ENCODE measurements at places on chromosomes 1 and 21.
A peak's percentile ranks its signal among the peaks of the same experiment; 100 is the strongest.

DNA sequence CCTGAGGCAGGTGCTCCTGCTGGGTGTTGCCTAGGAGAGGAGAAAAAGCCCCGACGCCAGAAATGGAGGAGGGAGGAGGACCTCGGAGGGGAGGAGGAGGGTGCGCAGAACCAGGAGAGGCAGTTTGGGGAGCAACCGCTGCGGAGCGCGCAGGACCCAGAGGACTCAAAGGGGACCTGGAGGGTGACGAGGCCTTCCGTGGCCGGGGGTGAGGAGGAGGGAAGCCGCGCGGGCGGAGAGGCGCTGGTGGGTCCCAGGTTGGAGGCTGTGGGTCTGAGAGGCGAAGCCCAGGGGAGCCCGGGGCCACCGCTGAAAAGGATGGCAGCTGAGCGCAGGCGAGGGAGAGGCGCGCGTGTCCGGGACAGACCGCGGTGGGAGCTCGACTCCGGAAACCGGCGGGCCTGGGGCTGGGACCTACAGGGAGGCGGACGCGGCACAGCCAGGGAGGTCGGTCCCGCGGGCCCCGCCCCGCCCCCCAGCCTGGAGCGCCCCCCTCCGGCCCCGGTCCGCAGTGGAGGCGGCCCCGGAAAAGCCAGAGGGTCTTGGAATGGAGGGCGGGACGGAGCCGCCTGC, 15.1 kb downstream of the RNF223 start:
- no peak for DNase-seq

DNA sequence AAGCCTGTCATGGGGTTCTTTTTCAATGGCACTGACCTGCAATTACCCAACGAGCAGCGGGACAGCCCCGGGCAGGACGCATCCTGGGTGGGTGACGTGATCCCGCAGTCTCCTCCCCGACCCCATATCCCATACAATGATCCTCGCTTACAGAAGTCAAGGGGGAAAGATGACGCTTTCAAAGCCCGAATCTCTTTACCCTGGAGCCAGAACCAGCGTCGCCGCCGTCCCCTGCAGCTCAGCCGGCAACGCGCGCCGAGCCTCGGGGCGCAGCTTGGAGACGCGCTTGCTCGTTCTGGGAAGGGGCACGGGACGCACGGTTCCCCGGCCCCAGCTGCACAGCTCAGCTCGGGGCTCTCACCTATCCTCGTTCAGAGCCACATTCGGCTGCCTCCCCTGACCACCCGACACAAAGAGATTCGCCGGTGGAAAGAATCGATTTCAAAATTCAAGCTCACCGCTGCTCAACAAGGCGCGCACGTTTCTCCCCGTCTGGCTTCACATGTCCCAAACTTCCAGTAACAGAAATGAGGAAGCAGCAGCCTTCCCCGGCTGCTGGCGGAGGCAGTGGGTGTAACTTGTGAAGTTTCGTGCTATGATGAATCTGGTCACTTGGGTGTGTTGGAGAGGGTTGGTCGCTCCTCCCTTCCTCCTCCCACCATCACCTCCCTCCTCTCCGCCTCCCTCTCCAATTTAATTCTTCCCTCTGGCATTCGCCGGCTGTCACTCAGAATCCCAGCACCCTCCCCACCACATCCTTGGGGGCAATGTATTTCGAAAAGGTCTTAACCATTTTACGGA, at the start of gene TIAM1:
TIAM1 (minus strand) TSS at position 582 of the 801 bp plus-strand sequence. CDS start 77,289 bp downstream, outside the sequence.
- no peak for DNase-seq

DNA sequence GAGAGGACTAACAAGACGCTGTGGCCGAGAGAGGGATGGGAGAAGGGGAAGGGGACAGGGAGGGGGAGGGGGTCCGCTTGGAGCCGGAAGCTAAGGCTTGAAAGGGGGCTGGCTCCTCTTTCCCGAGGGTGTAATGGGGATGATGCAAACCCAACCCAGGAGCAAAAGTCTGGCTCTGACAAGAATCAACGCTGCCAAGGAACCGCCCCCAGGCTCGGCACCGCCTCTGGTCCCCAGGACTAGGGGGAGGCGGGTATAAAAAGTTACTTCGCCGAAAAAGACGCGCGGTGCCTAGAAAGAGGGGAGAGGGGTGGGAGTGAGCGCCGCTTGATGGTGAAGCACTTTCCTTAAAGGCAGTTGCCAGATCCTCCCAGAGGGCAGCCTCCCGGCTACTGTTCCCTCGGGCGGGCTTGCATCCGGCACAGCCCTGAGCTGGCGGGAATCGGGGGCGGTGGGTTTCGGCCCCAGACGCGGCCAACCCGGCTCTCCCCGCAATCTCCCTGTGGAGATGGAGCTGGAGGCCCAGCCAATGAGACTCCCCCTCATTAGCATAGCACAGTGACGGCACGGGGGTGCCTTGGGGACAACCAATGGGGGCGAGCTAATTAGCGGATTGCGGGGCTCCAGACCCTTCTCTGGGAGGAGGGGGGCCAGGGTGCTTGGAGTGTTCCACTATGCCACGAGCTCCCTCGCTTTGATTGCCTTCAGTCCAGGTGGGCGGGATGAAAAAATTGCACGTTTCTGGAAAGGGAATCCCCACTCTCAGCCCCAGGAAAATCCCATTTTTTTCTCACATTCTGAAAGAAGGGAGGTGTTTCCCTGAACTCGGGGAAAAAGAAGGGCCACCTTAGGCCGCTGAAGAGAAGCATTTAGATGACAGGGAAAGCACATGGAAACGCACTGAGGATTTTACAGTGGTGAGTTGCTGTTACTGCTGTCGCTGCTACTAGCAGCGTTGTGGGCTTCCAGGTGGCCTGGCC, at the start of gene KCNT2:
KCNT2 (minus strand) TSS at position 51 of the 980 bp plus-strand sequence. CDS start 131 bp downstream, outside the sequence.
- DNase-seq, result peak; percentile 4

GRCh38 chr1:101957771-101958170, 39.0 kb downstream of the OLFM3 start:
- no peak for DNase-seq

- no peak for DNase-seq
Measured at GRCh38 chr1:180433873-180434272, 68.5 kb downstream of the ACBD6 start.

DNA sequence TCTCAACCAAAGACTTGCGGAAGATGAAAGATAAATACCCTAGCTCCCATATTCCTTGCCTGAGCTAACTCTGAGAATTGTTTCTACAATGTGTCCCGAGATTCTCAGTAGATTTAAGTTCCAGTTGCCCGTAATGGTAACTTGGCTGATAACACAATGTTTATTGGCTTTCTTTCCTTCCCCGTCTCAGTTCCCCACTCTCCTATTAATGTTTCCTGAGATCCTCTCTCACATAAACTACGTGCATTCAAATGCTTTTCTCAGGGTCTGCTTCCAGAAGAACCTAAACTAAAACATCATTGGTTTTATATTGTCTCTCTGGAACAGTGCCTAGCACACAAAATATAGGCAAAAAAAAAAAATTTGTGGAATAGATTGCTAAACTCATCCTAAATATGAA, 794.2 kb upstream of the ADGRL2 start:
- no peak for DNase-seq

DNA sequence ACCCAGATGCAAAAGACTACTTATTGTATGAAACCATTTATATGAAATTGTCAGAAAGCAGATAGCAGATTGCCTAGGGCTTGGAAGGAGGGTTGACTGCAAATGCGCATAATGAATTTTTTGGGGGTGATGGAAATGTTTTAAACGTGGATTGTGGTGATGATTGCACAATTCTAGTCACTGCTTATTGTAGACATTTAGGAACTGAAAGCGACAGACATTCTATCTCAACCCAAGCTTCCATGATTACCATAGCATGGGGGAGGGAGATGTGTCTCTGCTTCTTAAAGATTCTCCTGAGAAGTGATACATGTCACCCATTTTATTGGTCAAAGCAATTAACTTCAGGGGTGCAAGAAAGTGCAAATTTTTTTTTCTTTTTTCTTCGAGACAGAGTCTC, 2.8 kb upstream of the MTF2 start:
- no peak for DNase-seq

DNA sequence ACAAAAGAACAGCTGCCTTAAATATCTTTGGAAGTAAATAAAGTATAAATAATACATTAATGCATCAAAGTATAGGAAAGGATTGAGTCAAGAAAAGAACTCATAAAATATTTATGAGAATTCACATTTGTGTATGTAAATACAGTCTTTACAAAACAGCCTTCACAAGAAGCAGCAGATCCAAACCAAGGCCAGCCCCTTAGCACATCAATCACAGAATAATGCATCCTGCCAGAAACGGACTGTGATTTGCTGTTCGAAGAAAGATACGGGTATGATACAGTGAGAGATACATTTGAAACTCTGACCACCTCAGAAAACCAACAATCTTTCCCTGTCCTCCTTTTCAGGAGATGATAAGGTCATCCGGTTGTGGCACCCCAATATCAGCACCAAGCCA, 70.9 kb downstream of the WDR64 start:
- no peak for DNase-seq

DNA sequence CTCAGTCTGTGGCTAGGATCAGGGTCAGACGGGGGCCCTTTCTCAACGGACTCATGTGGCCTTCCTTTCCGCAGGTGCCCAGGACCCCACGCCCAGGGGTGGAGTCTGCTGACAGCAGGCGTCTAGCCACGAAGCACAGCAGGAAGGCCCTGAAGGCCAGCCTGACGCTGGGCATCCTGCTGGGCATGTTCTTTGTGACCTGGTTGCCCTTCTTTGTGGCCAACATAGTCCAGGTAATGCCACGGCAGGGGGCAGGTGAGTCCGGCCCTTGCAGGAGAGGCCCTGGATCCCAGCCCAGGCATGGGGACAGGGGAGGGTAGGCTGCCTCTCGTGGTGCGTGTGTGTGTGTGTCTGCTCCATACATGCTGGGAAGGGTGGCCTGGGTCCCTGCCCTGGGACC, 13.8 kb downstream of the HTR6 start:
- no peak for DNase-seq

GRCh38 chr21:20661246-20661645, 337.0 kb upstream of the NCAM2 start:
- DNase-seq, result no peak

DNA sequence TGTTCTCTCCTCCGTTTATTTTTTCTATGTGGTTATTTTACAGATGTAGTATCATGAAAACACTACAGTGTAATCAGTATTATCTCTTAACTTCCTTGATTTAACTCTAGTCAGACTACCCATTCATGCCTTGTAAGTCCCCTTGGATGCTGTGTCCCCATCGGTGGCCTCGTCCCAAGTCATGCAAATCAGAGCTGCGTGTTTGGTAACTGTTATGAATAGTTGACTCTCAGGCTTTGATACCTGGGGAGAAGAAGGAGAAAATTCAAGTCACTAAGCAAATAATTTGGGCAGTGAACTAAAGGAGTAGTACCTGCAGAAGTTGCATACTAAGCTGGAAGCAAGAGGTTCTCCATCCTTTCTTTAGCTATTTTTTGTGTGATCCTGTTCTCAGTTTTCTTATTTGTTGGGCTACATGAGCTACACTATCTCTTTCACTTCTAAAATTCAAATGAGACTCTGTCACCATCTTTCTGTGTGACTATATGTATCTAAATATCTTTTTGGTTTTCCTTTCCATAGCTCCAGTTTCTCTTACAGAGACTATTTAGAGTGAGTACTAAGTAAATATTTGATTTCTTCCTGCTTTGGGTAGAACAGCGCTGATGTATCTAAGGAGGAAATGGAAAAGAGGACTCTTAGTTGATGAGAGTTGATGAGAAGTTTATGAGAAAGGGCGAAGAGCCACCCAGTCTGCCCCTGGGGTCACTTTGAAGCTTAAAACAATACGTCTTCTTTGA, 50.9 kb downstream of the VANGL2 start:
- DNase-seq, result no peak

GRCh38 chr21:42645211-42646075, 8.0 kb upstream of the PDE9A start:
- no peak for DNase-seq

DNA sequence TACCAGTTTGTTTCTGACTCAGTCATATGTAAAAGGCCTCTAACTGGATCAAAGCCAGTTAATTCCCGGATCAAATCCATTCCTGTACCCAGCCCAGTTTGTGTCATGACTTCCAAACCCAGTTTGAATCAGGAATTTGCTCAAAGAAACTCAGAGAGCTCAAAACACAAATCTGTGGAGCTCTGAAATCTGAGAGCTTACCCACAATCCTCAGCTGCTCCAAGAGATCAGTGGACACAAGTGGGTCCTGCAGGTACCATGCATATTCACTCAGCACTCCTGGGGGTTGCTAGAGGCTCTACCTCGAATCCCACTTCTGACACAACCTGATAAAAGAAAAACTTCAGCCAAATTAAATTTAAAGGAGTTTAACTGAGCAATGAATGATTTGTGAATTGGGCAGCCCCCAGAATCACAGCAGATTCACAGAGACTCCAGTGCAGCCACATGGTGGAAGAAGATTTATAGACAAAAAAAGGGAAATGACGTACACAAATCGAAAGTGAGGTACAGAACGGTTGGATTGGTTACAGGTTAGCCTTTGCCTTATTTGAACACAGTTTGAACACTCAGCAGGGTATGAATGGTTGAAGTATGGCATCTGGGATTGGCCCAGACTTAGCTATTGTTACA, 11.9 kb upstream of the MRPL55 start:
- no peak for DNase-seq

DNA sequence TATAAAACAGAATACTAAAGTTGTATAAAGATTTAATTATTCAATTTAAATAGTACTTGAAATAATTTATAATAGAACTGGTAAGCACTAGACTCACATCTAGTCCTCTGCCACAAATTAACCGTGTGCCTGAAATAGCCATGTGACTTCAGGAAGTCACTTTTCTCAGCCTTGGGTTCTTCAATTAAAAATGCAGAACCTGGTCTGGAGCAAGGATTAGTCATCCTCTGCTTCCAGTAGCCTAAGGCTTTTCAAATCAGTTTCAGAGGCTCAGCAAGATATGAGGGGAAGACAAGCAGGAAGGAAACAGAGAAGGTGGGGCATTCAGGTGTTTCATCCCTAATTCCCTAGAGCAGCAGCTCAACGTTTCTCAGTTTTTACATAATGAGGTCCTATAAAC, 23.0 kb downstream of the DPH5 start:
- DNase-seq, result no peak

Measured in AG04450 (cell line).